ENCODE measurements at places on chromosomes 16 and 17.

GRCh38 chr16:59179446-59180082, 445.4 kb upstream of the GOT2 start:
- no peak for DNase-seq

DNA sequence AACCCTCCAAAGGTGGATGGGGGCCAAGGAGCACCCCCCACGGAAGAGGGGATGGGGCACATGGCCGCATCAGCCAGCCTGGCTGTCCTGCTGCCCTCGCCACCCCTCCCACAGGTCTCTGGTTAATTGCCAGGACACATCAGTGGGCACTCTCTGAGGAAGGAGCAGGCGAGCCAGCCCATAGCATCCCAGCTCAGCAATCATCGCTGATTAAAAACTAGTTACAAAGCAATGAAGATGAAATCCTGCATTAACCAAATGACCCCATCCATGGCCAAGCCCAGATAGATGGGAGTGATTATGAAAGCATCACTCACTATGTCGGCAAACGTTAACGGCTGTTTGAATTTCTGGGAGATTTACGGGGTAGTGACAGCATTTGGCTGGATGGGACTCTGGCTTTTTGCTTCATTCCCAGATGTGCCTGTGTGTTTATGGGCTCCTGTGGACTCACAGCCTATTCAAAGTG, 45.3 kb downstream of the CCDC182 start:
- no peak for DNase-seq

DNA sequence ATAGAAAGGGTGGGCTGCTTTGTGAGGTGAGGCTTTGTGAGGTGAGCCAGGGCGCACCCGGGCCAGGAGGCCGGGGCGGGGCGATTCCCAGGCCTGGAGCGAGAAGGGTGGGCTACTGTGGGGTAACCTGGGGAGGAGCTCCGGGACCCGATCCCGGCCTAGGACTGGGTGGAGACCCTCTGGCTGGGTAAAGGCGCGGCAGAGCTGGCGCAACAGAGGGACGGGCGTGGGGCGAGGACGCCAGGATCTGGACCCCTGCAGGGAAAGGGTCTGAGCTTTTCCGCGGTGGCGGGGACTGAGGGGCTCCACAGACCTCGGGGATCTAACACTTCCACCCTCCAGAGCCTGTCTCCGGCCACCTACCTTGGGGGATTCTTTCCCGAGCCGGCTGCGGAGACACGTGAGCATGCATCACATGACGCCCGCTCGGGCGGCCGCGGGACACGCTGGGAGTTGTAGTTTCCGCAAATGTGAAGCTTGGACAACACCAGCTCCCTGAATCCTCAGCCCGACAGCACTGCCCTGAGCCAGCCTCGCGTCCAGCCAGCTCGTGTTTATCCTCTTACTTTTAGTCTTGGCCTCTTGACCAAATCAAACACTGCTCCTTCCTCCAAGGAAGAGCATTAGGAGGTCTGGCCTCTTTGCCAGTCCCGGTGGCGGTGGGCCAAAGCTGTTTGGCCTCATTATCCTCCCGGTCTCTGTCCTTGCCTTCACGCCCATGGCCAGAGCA, at the start of gene SLC38A7:
TSS of gene SLC38A7 (minus strand) at position 417 of the 730 bp plus-strand sequence. CDS start 4,644 bp downstream, outside the sequence.
- DNase-seq, result peak; percentile 78

DNA sequence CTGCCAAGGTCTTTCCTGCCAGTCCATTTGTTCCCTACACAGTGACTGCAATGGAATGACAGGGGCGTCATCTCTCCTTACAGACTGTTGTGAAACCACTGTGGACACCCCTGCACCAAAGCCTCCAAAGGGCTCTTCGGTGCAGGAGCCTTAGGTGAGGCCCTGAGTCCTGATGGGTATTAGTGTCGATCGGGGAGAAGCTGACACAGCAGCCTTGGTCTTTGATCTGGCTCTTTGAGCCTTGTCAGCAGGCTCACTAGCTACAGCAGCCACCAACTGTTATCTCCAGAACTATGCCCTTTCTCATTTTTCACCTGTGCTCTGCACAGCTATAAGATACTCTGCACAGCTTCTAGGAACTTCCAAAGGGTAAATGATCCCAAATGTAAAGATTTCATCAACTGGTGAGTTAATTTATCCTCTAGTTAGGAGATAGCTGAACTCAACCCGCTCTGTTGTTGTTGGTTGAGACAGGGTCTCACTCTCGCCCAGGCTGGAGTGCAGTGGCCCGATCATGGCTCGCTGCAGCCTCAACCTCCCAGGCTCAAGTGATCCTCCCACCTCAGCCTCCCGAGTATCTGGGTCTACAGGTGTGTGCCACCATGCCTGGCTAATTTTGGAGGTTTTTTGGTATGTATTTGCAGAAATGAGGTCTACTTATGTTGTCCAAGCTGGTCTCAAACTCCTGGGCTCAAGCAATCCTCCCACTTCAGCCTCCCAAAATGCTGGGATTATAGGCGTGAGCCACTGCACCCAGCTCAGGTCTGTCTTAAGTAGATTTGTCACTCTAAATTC, 19.7 kb downstream of the G6PC1 start:
- no peak for DNase-seq

Measured in HFFc6 (cell line).